Effector memory CD4-positive, alpha-beta T cell (primary cell): ENCODE measurements at places on chromosomes 6 and 20.

- DNase-seq = no peak
Measured at GRCh38 chr6:81800666-81801065, 48.2 kb upstream of the TENT5A start.

DNA sequence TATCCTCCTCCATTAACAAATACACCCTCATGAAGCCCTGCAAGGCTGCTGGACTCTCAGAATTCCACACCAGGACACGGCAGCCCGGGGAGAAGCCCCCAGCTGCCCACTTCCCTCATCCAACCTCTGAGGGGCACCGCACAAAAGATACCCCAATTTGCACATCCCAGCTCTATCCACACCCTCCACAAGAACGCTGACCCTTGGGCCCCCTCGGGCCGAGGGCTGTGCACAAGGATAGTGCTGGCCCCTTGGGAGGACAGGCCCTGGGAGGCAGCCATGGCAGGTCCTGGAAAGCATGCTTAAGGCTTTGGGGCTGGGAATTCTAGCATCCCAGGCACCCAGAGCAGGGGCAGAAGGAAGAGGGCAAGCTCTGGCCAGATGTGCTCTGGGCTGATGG is 112.8 kb upstream of the PRND start:
- no peak for DNase-seq

DNA sequence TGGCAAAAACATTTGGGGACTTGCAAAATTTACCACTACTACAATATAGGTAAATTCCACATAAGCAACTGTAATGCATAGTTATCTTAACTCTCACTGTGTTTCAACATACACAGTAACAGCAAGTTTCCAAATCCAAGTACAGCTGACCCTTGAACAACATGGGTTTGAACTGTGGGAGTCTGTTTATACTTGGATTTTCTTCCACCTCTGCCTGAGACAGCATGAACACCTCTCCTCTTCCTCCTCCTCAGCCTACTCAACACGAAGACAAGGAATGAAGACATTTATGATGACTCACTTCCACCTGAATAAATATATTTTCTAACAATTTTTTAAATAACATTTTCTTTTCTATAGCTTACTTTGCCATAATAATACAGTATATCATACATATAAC is 25.6 kb downstream of the MAN1A1 start:
- no peak for DNase-seq

GRCh38 chr6:110534731-110535492 is 58.5 kb upstream of the SLC22A16 start:
- DNase-seq = no peak
